ENCODE measurements at places on chromosomes 16 and 17. TPM values are rescaled to one million over a fixed set of nuclear protein-coding genes. Genes with fewer than 3 reads are reported as not detected.
A peak's percentile ranks its signal among the peaks of the same experiment; 100 is the strongest.

The DPEP3 gene
- total RNA-seq = 0.48 TPM

- no peaks in the 10 kb centered on the region for H3K27me3 ChIP-seq
- peaks cover 43% of the 10 kb centered on the region for H3K36me3 ChIP-seq
- no peaks in the 10 kb centered on the region for H3K4me1 ChIP-seq
- no peak overlapping the region for H3K4me3 ChIP-seq
Observed at GRCh38 chr16:88014954-88015805, 63.9 kb downstream of the BANP start.

- no peaks in the 10 kb centered on the region for H3K36me3 ChIP-seq
- H3K4me1 ChIP-seq = peaks cover 47% of the 10 kb centered on the region
- peak overlapping the region; percentile 67 for H3K4me3 ChIP-seq
- no peaks in the 10 kb centered on the region for H3K27me3 ChIP-seq
- peak overlapping the region; percentile 54 for H3K27ac ChIP-seq
Observed at GRCh38 chr17:2712300-2713043, 908 bp upstream of the CLUH start.

DNA sequence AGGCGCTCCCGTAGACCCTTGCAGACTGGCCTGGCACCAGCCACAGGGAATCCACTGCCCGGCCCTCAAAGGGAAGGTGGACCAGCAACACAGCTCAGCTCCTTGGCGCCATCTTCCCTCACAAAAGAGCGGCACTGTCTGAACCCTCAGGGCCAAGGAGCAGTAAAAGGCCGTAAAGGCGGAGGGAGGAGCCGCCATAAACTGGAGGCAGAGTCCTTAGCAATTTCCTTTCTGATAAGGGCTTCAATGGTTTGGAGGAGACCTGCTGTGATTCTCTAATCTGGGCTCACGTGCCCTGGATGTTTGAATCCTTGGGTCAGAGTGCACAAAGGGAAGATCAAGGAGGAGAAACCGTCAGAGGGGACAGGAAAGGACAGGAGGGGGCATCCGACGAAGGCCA is 15.5 kb upstream of the AXIN2 start:
- no peaks in the 10 kb centered on the region for H3K27me3 ChIP-seq
- H3K4me1 ChIP-seq = no peaks in the 10 kb centered on the region
- H3K27ac ChIP-seq = no peak overlapping the region
- no peak for DNase-seq
- H3K4me3 ChIP-seq = no peak overlapping the region

GRCh38 chr16:1057252-1057932 is 15.2 kb upstream of the SSTR5 start:
- H3K4me1 ChIP-seq = no peaks in the 10 kb centered on the region
- no peaks in the 10 kb centered on the region for H3K36me3 ChIP-seq
- no peak overlapping the region for H3K4me3 ChIP-seq
- peak; percentile 38 for DNase-seq

The IGFBP4 gene
- 12.0 TPM for total RNA-seq

The VTN gene
- total RNA-seq = 0.50 TPM

- H3K27me3 ChIP-seq = no peaks in the 10 kb centered on the region
- H3K27ac ChIP-seq = no peak overlapping the region
- H3K36me3 ChIP-seq = no peaks in the 10 kb centered on the region
- DNase-seq = no peak
- H3K4me3 ChIP-seq = no peak overlapping the region
Observed at GRCh38 chr17:14398766-14399165, 97.9 kb downstream of the HS3ST3B1 start.

DNA sequence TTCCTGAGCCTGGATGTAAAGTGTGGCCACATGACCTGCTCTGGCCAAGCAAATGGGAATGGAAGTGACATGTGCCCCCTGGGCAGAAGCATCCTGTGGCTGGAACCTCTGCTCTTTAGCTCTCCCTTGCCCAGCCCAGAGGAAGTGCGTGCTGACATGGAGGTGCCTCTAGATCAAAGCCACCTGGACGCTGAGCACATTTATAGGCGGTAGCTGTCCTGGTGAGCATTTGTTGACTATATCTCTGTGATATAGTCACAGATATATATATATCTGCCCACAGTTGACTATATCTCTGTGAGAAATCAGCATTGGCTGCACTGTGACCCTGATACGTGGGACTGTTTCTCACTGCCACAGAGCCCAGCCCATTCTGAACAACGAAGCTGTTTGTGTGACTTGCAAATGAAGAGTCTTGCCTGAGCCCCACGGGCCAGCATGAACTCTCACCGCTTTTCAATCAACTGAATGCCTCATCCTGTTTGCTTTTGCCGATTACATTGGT is 118.8 kb downstream of the C16orf95 start:
- no peak for DNase-seq
- H3K4me1 ChIP-seq = no peaks in the 10 kb centered on the region
- H3K36me3 ChIP-seq = no peaks in the 10 kb centered on the region
- H3K4me3 ChIP-seq = no peak overlapping the region
- H3K27ac ChIP-seq = no peak overlapping the region
- H3K27me3 ChIP-seq = peaks cover 32% of the 10 kb centered on the region

GRCh38 chr16:4700380-4700996 is 7.1 kb downstream of the NUDT16L1 start:
- peaks cover 26% of the 10 kb centered on the region for H3K36me3 ChIP-seq
- DNase-seq = no peak
- no peaks in the 10 kb centered on the region for H3K27me3 ChIP-seq

DNA sequence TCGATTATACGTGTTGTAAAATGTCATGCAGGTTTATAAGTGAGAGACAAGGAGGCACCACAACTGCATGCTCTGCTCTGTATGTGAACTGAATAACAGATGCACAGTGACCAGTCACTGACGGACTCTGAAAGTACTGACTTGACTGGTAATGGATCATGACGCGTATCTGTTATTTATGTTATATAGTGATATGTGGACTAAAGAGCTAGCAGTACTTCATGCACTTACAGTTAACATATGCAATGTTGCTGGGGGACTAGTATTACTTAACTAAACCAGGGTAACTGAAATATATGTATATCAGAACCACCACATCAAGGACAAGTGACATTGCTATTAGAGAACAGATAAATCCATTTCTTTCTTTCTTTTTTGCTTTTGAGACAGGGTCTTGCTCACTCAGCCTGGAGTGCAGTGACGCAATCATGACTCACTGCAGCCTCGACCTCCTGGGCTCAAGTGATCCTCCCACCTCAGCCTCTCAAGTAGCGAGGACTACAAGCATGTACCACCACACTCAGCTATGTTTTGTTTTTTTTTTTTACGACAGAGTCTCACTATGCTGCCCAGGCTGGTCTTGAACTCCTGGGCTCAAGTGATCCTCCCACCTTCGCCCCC is 17.2 kb downstream of the COIL start:
- no peak for DNase-seq
- H3K4me1 ChIP-seq = no peaks in the 10 kb centered on the region
- no peak overlapping the region for H3K4me3 ChIP-seq
- no peak overlapping the region for H3K27ac ChIP-seq

DNA sequence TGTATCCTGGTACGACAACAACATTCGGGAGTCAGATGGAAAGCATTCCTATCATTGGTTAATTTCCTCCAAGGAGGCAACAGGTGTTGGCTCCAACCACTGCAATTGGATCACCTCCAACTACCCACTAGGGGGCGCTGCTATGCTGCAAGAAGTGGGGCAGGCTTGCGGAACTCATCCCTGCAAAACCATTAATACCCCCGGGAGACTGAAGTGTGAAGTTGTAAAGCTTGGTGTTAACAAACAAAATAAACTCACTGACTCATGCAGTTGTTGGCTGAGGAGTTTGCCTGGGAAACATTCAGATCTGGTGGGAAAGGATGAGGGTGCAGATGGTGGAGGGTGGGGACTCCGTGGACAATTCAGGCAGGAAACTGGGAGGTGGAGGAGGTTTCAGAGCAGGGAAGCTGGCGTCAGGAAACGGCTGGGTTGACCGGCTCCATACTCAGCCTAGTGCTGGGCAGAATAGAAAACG is 84.9 kb downstream of the HS3ST2 start:
- no peak overlapping the region for H3K27ac ChIP-seq
- H3K4me3 ChIP-seq = no peak overlapping the region
- H3K27me3 ChIP-seq = no peaks in the 10 kb centered on the region
- H3K4me1 ChIP-seq = no peaks in the 10 kb centered on the region

The DOC2A gene
- 0.38 TPM for total RNA-seq

The C17orf78 gene
- not detected for total RNA-seq

GRCh38 chr17:6868582-6868981 is 37.1 kb upstream of the TEKT1 start:
- H3K27me3 ChIP-seq = no peaks in the 10 kb centered on the region
- DNase-seq = no peak
- H3K4me3 ChIP-seq = no peak overlapping the region

GRCh38 chr17:28907709-28908475 is 5.0 kb upstream of the DHRS13 start:
- no peak for DNase-seq
- no peaks in the 10 kb centered on the region for H3K4me1 ChIP-seq
- peaks cover 74% of the 10 kb centered on the region for H3K36me3 ChIP-seq
- no peak overlapping the region for H3K27ac ChIP-seq

GRCh38 chr16:35221482-35222185 is 1762.2 kb downstream of the TP53TG3F start:
- H3K4me3 ChIP-seq = no peak overlapping the region
- no peaks in the 10 kb centered on the region for H3K36me3 ChIP-seq
- no peaks in the 10 kb centered on the region for H3K4me1 ChIP-seq
- H3K27me3 ChIP-seq = no peaks in the 10 kb centered on the region
- no peak overlapping the region for H3K27ac ChIP-seq
- DNase-seq = no peak

- H3K36me3 ChIP-seq = no peaks in the 10 kb centered on the region
- no peak for DNase-seq
- H3K4me3 ChIP-seq = no peak overlapping the region
- H3K27ac ChIP-seq = no peak overlapping the region
- H3K27me3 ChIP-seq = no peaks in the 10 kb centered on the region
Observed at GRCh38 chr17:309361-309888, 43.2 kb downstream of the RPH3AL start.

DNA sequence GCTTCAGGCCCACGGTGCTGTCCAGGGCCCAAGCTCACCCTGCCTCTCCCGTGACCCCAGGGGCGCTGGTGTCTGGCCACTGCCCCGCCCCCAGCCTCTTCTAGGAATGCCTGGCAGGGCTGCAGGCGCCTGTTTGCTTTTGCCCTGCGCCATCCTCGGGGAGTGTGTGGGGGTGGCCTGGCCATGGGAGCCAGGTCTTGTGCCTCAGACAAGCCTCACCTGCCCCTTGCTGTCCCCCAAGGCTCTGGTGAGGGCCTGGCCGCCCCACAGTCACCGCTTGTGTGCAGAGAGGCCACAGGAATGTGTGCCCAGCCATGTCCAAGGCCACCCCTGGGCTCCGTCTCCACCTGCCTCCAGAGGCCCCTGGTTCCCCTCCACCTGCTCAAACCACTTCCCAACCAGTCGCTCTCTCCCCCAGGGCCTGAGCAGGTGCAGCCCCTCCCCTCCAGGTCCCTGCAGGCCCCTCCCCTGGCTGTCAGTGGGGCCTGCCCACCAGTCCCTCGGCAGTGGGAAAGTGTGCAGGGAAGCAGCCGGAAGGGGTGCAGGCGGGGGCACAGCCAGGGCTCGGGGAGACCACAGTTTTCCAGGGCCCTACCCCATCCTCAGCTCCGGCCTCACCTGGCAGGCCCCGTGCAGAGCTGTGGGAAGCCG is 841 bp upstream of the IGFALS start:
- no peak overlapping the region for H3K4me3 ChIP-seq
- H3K36me3 ChIP-seq = peaks cover 11% of the 10 kb centered on the region
- H3K27me3 ChIP-seq = no peaks in the 10 kb centered on the region

The BCL6B gene
- not detected for total RNA-seq

DNA sequence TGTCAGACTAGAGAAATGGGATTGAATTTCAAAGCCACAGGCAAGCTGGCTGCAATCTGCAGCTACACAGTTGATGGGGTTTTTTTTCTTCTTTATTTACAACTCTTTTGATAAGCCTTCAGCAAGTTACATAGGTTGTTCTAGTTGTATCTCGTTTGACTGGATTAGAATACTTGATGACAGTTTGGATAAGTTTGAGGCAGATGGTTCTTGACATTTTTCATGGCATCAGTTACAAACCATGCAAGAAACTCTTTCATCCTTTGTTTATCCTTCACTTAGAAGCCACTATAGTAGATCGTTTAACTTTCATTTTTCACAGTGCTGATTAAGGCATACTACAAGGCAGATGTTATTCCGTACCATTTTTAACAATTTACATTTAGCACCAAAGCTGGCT is 238.9 kb downstream of the TOX3 start:
- no peak overlapping the region for H3K27ac ChIP-seq
- no peaks in the 10 kb centered on the region for H3K4me1 ChIP-seq
- DNase-seq = no peak
- no peaks in the 10 kb centered on the region for H3K36me3 ChIP-seq

DNA sequence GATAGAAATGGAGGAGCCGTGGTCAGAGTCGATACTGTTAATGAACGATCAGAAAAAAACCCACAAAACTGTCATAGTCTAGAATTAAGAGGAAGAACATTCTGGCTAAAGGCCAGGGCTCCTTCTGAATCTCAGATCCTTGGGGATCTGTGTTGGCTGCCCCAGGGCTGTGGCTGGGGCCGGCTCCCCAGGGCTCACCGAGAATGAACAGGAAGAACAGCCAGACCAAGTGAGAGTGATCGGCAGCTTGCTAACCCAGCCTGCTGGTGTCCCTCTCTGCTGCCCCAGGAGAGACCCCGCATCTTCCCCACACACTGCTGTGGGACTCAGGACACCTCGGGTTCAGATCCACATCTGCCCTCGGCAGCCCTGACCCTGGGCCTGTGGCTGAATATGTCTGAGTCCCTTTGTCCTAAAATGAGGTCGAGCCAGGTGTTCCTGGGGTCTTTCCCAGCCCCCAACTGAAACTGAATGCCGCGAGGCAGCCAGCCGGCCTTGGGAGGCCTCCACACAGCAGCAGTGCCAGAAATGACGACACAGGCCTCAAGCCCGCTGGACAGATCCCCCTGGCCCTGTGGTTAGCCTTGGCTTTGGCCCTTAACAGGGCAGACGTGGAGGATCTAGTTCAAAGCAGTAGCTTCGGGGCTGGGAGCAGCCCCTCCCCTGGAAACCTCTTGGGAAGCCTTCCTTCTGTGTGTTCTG is 23.9 kb upstream of the CLEC18A start:
- no peak overlapping the region for H3K27ac ChIP-seq
- no peaks in the 10 kb centered on the region for H3K4me1 ChIP-seq
- H3K27me3 ChIP-seq = no peaks in the 10 kb centered on the region
- H3K4me3 ChIP-seq = no peak overlapping the region
- peaks cover 56% of the 10 kb centered on the region for H3K36me3 ChIP-seq
- DNase-seq = no peak

- no peaks in the 10 kb centered on the region for H3K4me1 ChIP-seq
- H3K27ac ChIP-seq = peak overlapping the region; percentile 57
- H3K4me3 ChIP-seq = peak overlapping the region; percentile 27
- H3K27me3 ChIP-seq = no peaks in the 10 kb centered on the region
- peaks cover 28% of the 10 kb centered on the region for H3K36me3 ChIP-seq
Observed at GRCh38 chr16:67235816-67236562, 9.1 kb downstream of the TMEM208 start.
